ENCODE measurements at places on chromosomes 1 and 21.

GRCh38 chr21:20996421-20997310 lies 1.5 kb upstream of the NCAM2 start:
- no peak for DNase-seq

DNA sequence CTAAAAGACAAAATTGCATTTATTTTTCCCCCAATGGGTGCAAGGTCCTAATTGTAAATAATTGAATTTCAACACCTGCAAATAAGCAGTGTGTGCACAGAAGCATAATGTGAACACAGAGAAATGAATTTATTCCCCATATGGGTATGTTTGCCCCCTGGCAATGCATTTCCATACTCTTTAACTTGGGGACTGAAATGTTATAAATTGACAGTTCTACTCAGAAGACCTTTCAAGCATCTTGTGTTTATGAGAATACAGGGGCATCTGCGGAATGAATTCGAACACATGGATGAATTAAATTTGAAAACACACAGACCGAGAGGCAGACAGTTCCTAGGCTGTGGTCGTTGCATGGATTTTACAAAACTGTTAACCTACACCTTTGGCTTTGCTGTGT lies 3.5 kb downstream of the PBX1 start:
- DNase-seq: no peak

- DNase-seq: no peak
These were observed 323.5 kb downstream of the RRAGC start for GRCh38 chr1:38536089-38536488.

- no peak for DNase-seq
These were observed 828.5 kb upstream of the ADAMTS5 start for GRCh38 chr21:27795418-27795817.

GRCh38 chr1:41021526-41022308 lies at the start of gene SLFNL1:
TSS of gene SLFNL1 (minus strand) at chr1:41021725. CDS start at chr1:41020660, 1,065 bp downstream.
- no peak for DNase-seq

Data from stimulated activated CD8-positive, alpha-beta memory T cell treated with anti-CD3 and anti-CD28 coated beads, Interleukin-4, amount 100 ng/mL, for 1 hour (primary cell).